Activated T-cell treated with anti-CD3 and anti-CD28 coated beads, Interleukin-2, amount 50 U/mL, for 72 hours (primary cell): ENCODE measurements at places on chromosomes 3 and 15. TPM values are rescaled to one million over a fixed set of nuclear protein-coding genes. Genes with fewer than 3 reads are reported as not detected.

Gene KLHL40
- not detected for total RNA-seq

Gene CHL1
- total RNA-seq: not detected

Gene SLC51A
- not detected for total RNA-seq

Gene TEX9
- total RNA-seq: 2.6 TPM

Gene TARS3
- total RNA-seq: 14.2 TPM

Gene GRK7
- total RNA-seq: not detected

Gene ZNF774
- total RNA-seq: 0.60 TPM

Gene CYP1A1
- total RNA-seq: 3.4 TPM

Gene TUSC7
- total RNA-seq: not detected

Gene ZKSCAN7
- total RNA-seq: 2.8 TPM

Gene SLCO2A1
- not detected for total RNA-seq

Gene PRKCI
- 36.9 TPM for total RNA-seq

Gene IGSF10
- total RNA-seq: not detected

Gene SLC12A1
- total RNA-seq: not detected

Gene LEKR1
- total RNA-seq: 1.0 TPM

Gene CEMIP
- total RNA-seq: 0.05 TPM

Gene PAQR5
- 0.07 TPM for total RNA-seq

Gene EID1
- total RNA-seq: 93.6 TPM

Gene TRH
- total RNA-seq: not detected
